Glomerular endothelial cell (primary cell): ENCODE measurements at places on chromosomes 7 and 10.
A peak's percentile ranks its signal among the peaks of the same experiment; 100 is the strongest.

DNA sequence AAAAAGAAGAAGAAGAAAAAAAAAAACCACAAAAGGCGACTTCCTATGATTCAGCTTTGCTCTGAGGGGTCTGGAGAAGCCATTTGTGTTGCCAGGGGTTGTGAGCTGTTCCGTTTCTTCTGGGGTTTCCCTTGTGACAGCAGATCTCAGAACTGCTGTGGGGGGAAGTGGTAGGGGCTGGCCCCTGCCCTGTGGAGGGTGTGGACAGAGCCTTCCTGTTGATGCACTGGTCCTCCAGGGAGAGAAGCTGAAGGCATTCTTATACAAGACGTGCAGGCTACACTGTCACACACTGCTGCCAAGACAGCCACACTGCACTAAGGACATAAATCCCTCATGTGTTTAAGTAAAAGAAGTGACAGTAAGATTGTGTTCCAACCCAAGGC, 17.3 kb upstream of the CSGALNACT2 start:
- no peak for DNase-seq

DNA sequence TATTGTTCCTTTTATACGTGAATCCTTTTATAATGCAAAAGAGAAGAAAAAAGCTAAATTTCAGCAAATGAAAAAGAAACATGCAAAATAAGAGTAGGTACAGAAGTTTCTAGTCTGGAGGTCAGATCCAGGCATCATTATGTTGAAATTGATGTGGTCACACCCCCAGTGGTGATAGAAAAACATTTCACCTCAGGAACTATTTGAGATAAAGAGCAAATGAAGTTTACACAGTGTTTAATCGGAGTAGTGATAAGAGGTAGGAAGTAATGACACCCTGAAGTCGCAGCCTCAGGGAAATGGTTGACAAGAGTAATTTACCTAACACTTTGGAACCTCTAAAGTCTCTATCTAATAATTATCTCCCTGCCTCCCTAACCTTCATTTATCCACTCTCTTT, 536.0 kb upstream of the STEAP1 start:
- DNase-seq, result no peak

DNA sequence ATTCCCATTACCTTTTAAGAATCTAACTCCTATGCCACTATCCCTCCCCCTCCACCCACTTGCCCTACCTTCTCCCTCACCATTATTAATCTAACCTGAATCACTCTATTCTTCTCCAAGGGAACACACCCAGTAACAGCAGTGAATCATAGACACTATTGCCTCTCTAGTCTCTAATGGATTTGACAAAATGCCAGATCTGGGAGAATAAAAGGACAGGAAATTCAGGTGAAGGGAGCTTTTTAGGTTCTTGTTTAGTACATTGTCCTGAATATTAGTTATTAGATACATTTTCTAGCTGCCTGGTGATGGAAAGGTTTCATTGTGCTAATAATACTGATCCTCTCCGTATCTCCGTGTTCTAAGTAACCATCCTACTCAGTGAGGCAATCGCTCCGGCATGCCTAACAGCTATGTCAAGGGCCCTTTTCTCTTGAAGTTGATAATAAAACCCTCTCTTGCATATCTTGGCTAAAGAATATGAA, 4.1 kb upstream of the SFR1 start:
- no peak for DNase-seq

GRCh38 chr7:100401811-100402210, 26.7 kb downstream of the ZCWPW1 start:
- no peak for DNase-seq

DNA sequence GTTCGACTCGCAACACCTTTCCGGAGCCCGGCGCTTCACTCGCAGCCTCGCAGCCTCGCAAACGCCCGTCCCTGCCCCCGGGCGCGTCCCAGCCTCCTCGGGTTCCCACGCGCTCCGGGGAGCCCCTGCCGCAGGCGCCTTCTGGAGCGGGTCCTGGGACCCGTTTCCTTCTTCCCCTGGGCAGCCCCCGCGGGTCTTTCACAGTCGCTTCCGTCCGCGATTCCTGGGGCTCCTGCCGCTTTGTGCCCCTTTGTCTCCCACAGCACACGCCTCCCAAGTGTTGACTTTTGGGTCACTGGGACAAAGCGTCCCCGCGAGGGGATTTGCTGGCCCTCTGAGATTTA, 140.7 kb downstream of the DYNC2I1 start:
- DNase-seq, result no peak

DNA sequence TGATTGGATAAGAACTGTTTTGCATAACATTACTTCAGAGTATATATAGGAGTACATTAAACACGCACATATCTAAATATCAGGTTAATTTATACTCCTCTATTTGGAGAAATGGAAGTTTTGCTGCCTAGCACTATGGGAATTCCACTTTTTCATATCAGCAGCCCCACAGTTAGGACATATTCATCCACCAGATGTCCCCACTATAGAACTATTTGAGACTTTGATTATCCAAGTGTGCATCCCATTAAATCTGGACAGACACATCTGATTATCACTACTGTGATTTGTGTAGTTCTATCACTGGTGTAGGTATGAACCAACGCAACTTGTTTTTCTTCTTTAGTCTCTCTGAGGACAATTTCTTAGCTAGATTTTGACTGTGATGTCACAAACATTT, 345.7 kb downstream of the THSD7A start:
- DNase-seq, result no peak

DNA sequence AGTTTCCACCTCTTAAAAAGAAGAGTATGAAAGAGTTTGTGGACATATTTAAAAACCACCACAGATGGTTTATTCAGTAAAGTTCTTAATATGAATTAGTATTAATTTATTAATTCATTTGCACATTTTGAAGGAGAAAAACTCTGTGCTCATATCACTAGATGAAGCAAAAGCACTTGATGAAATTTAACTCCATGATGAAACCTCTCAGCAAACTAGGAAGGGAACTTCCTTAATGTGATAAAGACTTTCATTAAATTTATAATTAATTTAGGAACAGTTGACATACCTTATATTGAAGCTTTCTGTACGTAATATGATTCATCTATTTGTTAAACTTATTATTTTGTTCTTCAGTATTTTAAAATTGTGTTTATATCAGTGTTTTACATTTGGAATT, 99.4 kb downstream of the MMRN2 start:
- DNase-seq, result no peak

DNA sequence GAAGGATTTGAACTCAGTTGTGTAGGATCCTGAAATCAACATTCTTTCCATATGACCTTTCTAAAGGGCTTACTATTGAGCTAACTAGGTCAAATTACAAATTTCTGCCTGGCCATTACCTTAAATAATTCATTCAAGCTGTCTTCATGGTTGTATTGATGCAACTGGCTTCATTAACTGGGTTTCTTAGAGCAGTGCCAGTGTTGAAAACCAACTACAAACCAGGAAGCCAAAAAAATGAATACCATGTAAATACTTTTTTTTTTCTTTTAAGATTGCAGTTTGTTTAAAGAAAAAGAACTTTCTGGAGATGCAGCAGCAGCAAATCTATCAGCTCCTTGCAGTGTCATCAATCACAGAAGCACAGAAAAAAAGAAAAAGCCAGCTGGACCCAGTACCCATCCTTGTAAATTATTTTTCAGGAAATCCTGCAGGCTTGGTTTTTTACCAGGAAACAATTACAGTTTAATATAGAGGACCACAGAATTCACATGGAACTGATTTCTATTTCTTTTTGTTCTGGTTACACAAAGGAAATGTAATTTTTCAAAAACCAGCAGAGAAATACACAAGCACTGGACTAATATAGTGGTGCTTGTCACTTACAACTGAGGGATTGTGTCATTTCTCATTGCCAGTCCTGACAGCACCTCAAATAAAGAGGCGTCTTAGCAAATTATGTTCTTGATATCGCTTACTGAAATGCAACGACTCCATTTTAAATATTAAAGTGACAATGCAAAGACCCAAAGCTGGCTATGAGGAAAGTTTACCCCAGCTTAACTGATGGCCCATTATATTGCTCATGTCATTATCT, 131.9 kb downstream of the TMEM26 start:
- no peak for DNase-seq

GRCh38 chr10:68550747-68551411, 9.3 kb upstream of the TET1 start:
- peak; percentile 52 for DNase-seq

DNA sequence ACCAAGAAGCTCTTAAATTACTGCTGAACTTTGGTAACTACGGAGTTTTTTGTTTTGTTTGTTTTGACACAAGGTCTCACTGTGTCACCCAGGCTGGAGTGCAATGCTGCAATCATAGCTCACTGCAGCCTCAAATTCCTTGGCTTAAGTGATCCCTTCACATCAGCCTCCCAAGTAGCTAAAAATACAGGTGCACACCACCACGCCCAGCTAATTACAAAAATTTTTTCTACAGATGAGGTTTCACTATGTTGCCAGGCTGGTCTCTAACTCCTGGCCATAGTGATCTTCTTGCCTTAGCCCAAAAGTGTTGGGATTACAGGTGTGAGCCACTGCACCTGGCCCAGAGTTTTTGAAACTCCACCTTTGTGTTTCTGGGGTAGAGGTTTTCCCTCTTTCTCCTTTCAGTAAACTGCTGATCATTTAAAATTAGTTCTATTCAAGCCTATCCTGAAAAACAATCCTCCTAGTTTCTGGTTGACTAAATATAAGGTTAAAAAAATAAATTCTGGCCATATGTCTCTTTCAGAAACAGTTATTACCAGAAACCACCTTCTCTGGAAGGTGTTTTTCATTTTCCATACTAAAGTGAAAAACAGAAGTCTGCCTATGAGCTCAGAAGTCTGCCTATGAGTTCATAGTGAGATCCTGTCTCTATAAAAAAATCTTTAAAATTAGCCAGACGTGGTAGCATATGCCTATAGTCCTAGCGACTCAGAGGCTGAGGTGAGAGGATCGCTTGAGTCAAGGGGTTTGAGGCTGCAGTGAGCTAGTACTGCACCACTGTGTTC, 63.9 kb downstream of the VOPP1 start:
- DNase-seq, result no peak

GRCh38 chr10:89171263-89171872, 35.7 kb downstream of the CH25H start:
- no peak for DNase-seq

DNA sequence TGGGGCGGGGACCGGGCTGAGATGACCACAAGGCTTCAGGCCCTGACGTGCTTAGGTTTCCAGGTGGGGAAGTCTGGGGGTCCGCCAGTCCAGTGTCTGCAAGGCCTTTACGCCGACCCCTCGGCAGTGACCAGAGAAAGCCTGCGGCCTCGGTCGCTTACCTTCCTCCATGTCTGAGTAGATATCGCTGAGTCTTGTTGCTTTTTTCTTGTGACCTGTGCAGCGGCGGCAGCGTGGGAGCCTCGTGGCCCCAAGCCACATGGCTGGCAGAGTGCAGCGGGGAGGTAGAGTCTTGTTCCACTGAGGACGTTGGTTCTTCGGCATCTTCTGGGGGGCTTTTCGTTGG, 329 bp downstream of the NOLC1 start:
- DNase-seq, result no peak

DNA sequence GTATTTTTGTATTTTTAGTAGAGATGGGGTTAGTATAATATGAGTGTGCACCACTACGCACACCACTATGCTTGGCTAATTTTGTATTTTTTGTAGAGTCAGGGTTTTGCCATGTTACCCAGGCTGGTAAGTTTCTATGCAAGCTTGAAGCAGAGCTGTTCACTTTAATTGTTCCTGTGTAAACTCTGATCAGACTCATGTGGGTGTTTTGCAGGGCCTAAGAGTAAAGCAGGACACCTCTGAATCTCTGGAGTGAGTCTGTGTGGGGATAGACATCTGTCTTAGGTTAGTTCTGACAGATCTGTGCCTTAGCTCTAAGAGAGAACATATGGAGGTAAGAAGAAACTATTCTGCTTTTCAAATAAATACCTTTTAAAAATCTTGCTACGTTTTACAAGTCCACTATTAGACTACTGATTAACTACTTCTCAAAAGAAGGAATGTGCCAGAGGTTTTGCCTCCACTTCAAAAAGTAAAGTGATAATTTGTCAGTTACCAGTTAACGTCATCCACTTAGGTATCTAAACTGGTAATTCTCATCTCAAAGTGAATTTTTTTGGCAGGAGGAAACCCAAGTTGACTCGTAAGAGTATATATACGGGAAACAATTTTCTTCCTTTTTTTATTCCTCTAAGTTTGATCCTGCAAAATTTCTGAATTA, 1.1 kb downstream of the COL17A1 start:
- DNase-seq, result no peak

DNA sequence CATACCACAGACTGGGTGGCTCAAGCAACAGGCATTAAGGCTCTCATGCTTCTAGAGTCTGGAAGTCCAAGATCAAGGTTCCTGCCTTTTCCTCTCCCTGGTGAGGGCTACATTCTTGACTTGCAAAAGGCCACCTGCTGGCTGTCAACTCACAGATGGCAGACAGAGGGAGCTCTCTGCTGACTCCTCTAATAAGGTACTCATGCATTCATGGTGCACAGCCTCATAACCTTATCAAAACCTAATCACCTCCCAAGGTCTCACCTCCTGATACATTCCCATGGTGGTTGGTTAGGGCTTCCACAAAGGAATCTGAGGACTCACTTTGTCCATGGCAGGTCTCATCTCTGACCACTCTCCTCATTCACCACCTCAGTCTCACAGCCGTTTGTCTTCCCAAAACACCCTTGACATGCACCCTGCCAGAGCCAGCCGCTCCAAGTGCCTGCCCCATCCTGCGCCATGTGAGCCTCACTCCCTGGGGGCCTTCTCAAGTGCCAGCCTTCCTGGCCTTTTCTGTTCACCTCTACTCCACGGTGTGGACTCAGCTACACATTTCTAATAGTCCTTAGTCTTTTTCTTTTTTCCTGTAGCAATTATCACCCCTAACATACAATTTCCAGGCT, 400.3 kb upstream of the ADARB2 start:
- DNase-seq, result no peak

GRCh38 chr10:58843760-58844159, 331.1 kb downstream of the BICC1 start:
- DNase-seq, result no peak

DNA sequence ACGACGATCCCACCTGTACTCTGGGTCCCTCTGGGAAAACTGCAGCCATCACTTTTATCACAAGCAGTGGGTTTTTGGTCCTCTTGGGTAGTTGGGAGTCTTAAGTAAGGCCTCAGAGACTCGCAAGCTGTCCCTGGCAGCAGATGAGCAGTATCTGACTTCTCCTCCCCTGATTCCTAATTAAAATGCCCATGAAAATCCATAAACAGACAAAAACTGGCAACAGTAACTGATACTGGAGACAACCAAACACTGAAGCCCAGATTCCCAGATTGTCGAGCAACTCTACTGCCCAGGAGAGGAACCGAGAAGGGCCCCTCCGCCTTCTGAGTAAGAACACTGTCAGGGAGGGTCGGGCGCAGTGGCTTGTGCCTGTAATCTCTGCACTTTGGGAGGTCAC, 333.8 kb downstream of the CALN1 start:
- no peak for DNase-seq

- no peak for DNase-seq
Measured at GRCh38 chr7:77687747-77688144, 8.5 kb upstream of the RSBN1L start.

DNA sequence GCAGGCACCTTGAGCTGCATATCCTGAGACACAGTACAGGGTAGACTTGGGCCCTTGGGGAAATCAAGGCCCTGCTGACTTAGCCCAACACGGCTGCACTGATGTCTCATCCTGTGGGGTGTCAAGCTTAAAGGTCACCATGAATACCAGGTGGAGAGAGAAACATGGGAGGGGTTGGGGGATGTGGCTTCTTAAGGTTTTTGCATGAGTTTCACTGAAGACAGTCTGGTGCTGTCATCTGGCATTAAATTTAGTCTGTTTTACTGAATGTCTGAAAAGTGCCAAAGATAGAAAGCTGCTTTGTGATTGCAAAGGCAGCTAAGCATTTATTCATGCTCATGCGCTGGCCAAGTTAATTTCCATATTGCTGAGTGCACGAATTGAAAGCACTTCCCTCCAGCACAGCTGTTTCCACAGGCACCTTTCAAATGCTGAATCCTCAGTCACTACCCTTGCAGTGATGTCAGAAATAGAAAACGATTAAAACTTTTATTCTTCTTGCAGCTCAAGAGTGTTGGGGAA, 102.1 kb downstream of the OSBPL3 start:
- no peak for DNase-seq
